ENCODE measurements at places on chromosomes 5 and 9.

- DNase-seq = no peak
Observed at GRCh38 chr9:12777121-12778022, 2.6 kb downstream of the LURAP1L start.

DNA sequence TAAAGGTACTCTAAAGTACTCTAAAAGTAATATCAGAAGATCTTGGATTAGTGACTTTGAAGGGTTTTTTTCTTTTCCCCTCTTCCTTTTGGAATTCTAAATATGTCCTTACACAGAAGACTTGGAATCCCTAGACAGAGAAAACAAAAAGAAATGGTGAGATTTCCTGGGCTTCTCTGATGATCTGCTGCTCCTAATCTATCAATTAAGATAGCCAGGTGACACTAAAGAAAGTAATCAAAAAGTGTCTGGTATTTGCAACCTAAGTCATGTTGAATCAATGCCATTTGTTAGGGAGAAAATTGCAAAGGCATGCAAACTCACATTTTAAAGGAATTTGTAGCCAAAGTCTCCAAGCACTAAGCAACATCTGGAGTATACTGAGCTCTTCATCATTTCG lies 29.5 kb upstream of the MYO10 start:
- DNase-seq = no peak

DNA sequence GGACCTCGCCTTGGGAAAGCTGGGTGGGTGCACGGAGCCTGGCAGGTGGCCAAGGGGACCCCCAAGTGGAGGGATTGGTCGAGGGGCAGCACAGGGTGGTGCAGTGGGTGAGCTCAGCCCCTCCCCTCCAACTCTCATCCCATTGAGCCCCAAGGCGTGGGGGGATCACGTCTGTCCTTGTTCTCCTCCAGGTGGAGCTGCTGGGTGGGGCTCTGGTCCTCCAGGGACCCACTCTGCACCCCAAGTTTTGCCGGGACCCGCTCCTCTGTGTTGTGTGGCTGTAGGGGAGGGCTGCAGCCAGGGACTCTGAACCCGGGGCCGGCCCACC lies 3.6 kb upstream of the FUT7 start:
- no peak for DNase-seq

- no peak for DNase-seq
Observed at GRCh38 chr9:116084497-116084896, 69.1 kb upstream of the PAPPA start.

DNA sequence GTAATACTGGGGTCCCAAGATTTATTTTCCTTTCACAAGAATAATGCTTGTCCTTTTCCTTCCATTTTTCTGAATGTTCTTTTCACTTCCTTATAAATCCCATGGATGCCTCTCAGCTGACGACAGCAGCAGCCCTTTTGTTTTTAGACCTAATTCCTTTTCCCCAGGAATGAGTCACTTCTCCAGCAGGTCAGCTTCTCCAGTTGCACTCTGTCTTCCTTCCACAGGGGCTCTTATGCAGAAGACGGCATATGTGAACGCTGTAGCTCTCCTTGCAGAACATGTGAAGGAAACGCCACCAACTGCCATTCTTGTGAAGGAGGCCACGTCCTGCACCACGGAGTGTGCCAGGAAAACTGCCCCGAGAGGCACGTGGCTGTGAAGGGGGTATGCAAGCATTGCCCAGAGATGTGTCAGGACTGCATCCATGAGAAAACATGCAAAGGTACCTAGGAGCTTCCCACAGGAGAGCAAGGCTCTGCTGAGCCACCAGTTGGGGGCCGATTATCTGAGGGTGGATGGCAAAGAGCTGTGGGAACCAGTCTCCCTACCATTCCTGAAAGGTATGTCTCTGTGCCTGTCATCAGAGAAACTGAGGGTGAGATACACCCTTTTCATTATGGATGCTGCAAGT lies 72.9 kb downstream of the RFK start:
- peak; percentile 61 for DNase-seq

DNA sequence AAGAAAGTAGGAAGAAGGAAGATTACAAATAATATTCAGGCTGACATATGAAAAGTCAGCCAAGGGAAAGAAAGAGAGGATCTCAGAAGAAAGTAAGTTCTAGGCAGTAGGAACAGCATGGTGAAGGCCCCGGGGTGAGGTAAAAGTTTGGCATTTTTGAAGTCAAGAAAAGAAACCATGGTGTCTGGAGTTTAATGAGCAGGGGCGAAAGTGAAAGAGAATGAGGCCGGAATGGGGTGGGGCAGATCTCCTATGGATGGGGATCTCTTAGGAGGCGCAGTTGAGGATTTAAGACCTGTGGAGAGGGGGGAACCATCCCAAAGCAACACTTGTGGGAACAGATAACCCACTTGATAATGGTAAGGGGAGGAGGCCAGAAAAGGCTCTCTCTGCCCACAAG lies 42.3 kb upstream of the SMAD5 start:
- no peak for DNase-seq
